ENCODE measurements at places on chromosomes 16 and 17.
A peak's percentile ranks its signal among the peaks of the same experiment; 100 is the strongest.

DNA sequence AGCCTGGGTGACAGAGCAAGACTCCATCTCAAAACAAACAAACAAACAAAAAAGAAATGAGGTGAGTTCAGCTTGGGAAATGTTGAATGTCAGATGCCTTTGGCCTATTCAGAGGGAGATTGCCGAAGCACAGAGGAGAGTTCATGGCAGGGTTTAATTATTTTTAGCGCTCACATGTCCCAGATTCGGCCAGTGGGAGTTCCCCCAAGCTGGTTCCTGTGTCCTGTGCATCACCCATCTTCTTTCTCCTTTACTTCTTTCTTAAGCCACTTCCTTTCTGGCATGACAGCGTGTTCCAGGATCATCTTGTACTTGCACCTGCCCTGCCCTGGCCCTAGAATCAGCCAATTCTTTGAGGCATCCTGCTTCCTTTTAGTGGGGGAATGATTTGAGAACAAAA lies 9.2 kb downstream of the MPV17L start:
- DNase-seq, result no peak

- no peak for DNase-seq
Observed at GRCh38 chr17:80632046-80632581, 87.5 kb downstream of the RPTOR start.

DNA sequence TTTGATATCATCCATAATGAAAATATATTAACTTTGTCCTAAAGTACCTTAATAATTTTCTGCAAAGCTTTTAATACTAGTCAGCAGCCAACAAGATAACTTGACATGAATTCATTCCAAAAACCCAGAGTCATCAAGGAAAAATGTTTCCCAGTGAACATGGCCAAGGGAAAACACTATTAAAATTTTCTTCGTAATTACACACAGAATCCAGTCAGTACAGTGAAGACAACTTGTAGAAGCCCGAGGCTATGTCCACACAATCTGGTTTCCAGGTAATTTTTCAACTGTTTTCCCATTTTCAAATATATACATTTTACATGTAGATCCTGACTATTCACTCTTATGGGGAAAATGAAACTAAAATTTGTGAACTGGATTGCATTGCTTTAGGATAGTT lies 600.9 kb downstream of the CDH8 start:
- DNase-seq, result no peak

GRCh38 chr16:49409121-49409520 lies 35.5 kb downstream of the C16orf78 start:
- DNase-seq, result no peak

GRCh38 chr17:5706577-5707210 lies 122.4 kb upstream of the NLRP1 start:
- peak; percentile 38 for DNase-seq

DNA sequence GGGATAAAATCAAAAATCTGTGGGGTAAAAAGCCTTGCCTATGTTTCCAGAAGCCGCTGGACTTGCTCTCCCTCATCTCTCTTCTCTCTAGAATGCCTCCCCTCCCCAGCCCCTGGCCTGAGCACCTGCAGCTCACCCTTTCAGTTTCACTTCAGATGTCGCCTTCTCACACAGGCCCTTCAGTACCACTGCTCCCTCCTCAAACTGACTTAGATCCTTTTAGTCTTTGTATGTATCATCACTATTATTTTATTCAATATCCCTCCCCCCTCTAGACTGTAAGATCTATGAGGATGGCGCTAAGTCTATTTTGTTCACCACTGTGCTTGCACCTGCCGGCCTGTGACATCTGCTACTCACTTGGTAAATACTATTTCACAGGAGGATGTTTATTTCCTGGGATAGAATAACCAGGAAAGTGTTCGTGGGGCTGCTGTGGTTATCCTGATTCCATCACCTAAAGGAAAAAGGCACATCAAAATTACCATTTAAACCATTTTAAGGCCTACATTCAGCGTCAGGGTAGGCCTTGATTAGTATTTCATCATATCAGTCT lies 122.3 kb downstream of the MRTFB start:
- DNase-seq, result no peak

GRCh38 chr16:23420011-23420410 lies 33.0 kb downstream of the COG7 start:
- no peak for DNase-seq

DNA sequence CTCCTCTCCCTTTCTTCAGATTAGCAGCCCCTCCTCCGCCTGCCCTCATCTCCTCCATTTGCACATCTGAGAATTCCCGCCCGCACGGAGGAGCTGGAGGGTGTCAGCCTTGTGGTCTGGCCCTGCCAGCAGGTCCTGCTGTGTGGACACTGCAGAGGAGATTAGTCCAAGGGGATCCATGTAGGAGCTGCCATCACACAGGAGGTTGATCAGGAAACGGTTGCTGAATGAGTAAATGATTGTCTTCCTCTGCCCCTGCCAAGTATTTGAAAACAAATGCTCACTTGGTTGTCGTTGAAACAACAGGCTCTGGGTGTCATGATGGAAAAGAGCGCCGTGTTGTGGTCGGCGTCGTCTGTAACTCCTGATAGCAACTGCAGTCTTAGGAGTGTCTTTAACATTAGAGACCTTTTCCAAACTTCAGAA lies 63.8 kb upstream of the CHMP6 start:
- no peak for DNase-seq

- DNase-seq, result no peak
Observed at GRCh38 chr16:77972062-77972392, 50.3 kb upstream of the CLEC3A start.

DNA sequence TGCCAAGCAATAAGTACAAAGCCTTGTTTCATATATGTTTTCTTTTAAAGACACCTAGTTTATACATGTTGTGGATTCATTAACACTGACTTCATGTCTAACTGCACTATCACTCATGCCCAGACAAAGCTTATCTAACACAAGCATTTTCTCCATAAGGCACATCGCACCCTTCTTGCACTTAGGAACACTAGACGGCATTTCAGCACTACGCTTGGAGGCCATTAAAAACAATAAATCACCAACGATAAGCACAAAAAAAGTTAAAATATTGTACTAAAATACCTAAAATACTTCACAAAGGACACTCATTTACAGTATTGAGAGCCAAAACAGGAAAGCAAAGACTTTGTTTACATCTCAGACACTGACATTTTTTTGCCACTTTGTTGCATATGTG lies 39.0 kb upstream of the TEKT3 start:
- DNase-seq, result no peak

- DNase-seq, result no peak
Observed at GRCh38 chr16:72120026-72120425, 26.4 kb downstream of the DHX38 start.

DNA sequence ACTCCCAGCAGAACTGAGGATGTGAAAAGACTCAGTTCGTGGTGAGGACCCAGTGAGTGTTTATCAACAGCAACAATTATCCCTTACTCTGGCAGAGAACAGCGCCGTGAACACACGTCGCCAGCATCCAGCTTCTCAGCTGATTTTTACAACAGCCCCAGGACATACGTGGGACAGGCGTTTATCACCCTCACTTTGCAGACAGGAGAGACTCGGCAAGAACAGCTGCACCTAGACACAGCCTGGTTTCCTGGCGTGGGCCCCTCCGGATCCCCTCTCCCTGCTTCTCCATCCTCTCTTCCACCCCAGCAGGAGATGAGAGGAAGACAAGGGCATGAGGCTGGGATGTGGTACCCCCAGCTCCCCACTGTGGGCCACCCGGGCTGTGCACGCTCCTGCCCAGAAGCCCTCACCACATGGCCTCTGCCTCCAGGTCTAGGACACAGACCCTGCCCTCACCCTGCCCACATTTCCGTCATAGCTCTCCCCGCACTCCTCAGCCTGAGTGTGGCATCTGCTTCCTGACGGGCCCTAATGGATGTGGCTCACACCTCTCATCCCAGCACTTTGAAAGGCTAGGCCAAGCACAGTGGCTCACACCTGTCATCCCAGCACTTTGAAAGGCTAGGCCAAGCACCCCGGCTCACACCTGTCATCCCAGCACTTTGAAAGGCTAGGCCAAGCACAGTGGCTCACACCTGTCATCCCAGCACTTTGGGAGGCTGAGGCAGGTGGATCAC lies 17.5 kb downstream of the ABR start:
- no peak for DNase-seq

DNA sequence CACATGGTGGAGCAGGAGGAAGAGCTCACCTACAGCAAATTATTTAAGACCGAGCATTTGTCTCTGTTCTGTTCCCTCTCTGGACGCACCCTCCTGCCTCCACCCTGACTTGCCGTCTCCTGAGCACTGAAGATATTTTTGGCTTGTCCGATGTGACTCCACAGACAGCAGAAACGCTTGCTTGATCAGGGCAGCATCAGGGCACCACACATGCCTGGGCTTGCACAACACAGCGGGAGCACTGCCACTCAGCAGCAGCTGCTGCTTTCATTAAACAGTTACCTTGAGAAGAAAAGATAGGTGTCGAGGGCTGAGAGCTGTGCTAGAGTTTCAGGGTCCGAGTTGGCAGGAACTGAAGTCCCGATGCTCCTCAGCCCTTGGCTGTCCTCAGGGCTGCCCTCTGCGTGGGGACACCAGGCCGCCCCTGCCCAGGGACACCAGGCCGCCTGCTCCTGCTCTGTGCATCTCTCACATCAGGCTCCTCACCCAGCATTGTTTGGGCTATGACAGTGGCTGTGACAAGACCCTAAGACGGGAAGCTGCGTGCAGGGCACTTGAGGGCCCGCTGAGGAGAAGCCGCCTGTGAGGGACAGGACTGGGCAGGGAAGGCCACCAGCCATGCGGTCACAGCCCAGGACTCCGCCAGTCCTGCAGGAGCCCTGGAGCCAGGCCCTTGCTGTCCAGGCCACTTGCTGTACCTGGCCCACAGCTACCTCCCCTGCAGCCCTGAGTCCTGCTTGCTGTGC lies 21.3 kb upstream of the CDH15 start:
- no peak for DNase-seq

GRCh38 chr16:85309656-85310587 lies 197.7 kb upstream of the CIBAR2 start:
- DNase-seq, result no peak

GRCh38 chr16:35565626-35566025 lies 2106.2 kb downstream of the TP53TG3F start:
- DNase-seq, result no peak

DNA sequence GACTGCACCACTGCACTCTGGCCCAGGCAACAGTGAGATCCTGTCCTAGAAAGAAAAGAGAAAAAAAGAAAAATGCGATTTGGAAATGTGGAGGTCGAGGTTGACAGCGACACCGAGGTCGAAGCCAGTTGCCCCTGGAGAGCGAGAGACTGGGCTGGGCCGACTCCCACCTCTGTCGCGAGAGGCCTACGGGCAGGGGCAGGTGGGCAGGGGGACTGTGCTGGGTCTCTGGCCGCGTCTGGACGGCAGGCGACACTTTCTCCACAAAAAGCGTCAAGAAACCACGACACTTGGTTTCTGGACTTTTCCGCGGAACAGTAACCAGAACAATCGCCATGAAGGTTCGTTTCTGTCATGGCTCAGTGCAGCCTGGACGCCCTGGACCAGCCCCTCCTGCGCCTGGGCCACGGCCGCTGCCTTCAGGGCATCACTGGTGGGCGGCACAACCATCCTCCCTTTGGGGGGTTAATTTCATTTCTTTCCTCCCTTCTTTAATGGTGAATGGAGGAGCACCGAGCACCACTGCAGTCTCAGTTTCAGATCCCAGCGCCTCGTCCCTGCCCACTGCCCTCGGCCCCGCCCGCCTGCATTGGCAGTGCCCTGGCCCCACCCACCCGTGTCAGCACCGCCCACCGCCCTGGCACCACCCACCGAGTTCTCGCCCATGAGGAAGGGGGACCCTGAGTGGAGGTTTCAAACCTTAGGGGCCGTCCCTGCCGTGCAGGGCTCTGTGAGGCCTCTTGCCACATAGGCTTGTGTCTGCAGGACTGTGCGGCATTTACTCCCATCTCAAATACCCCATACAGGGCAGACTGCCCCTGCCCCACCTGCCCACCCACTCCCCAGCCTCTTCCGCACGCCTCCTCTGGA lies 18.5 kb upstream of the CDH15 start:
- no peak for DNase-seq

DNA sequence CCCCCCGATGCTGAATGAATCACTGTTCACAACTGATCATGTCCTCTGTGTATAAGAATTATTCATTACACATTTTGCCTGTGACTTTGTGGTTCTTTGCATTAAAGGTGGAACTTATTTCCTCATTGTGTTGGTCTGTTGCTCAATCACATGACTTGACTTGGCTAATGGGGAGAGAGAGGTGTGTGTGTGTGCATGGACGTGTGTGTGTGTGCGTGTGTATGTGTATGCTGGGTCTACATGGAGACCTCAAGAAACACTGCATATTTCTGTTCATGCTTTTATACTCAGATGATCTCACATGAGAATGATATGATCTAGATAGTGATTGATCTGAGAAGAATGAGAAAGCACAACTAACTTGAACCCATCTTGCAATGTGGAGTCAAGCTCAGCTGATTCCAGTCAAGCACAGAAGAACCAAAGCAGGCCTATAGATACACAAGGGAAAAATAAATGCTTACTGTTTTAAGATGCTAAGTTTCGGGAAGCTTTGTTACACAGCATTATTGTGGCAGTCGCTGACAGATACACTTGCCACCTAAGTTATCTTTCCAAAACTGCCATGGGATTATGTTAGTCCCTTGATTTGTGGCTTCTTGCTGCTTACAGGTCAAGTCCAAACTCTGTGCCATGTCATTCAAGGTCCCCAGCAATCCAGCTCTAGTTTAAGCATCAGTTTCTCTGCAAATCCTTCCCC lies 167.9 kb upstream of the ZFHX3 start:
- DNase-seq, result no peak

GRCh38 chr16:67943619-67944504 lies at the start of gene LCAT:
Gene LCAT, minus strand, starts transcription at chr16:67944120. Its CDS starts 19 bp downstream, at chr16:67944101.
- DNase-seq, result no peak

DNA sequence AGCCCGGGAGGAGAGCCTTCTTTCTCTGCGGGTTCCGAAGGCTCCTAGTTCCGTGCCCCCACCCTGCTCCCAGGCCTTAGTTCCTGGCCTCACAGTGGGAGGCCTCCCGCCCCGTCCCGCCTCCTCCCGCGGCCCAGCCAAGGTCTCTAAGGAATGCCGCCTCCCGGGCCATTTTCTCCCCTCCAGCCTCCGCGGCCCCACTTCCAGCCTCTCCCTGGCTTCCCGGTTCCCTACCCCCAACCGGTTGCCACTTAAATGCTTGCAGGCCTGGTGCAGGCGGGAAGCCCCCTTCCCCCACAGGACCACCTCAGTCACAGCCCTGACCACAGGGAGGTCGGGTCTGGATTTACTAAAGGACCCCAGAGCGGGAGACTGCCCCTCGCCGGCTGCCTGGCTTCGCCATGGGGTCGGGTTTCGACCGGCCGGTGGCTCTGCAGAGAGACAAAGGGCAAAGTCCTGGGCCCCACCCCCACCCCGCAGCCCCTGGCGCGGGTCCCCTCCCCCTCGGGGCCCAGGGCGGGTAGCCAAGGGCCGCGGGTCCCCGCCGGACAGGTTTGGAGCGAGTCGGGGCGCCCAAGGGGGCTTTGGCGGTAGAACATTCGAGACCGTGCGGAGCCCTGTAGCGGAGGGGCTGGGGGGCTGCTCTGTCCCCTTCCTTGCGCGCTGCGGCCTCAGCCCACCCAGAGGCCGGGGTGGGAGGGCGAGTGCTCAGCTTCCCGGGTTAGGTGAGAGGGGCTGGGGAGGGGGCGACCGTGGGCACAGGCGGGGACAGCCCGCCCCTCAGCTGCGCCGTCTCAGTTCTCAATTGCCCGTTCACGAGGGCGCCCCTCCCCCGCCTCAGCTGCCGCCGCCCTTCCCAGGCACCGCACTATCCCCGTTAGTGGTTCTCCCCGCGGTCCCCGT lies 16.4 kb downstream of the IGF2BP1 start:
- no peak for DNase-seq

Data from stimulated activated CD4-positive, alpha-beta T cell treated with anti-CD3 and anti-CD28 coated beads, Interleukin-1b, Interleukin-23, amount 100 ng/mL, for 1 hour (primary cell).